Activated naive CD4-positive, alpha-beta T cell treated with anti-CD3 and anti-CD28 coated beads for 36 hours (primary cell): ENCODE measurements at places on chromosomes 1 and 21.

DNA sequence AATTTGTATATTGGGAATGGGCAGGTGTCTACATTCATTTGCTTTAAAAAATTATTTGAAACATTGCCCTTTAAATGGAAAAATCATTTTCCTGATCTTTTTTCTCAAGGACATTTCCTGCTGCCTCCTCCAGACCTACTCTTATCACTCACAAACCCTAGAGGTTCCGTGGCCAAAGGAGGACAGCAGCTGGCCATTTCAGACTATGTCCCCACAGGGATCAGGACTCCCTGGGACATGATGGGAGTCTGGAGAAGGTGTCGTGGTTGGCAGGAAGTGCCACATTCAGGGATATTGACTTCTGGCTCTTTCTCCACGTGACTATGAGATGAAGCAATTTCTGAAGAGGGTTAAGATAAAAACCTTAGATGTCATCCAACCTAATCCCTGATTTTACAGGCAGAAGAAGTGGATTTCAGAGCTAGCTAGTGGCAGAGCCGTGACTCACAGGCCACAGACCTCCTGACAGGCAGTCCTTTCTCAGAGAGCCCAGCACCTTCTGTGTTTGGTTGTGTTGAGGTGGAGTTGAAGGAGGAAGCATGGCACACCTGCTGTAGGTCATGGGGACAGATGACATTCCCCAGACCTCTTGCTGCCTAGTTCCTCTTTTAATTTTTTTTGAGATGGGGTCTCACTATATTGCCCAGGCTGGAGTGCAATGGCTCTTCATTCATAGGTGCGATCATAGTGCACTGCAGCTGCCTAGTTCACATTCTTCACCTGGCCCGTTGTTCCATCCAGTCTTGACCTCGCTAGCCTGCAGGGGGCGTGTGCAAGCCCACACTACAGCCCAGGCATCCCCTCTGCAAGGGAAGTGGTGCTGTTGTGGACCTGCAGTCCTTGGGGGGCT is 25.5 kb upstream of the IL10 start:
- DNase-seq = no peak

DNA sequence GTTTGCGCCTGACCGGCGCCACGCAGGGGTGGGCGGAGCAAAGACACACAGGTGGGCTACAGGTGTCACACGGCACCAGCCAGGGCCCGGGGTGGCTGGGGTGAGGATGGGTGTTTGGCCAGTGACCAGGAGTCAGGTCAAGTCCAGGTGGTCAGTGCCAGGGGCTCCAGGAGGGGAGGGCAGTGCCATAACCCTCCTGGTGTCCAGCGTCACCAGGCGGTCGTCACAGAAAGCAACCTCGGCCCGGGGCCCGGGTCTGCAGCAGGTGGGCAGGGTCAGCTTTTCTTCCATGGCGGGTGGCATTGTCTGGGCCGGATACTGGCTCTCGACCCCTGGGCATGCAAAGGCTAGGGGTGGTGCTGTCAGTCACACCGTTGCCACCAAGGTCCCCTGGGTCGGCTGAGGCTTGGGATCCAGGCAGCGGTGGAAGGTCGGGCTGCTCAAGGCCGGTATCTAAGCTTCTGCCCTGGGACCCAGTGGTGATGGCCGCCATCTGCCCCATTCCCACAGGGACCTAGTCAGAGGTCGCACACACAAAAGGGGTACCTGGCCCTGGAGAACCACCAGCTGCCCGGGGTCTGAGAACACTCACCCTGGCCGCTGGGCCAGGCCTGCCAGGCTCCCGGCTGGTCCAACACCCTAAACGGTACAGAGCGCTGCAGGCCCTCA is 1.8 kb downstream of the FNDC10 start:
- DNase-seq = no peak

- no peak for DNase-seq
Observed at GRCh38 chr1:172185211-172185610, 235.3 kb upstream of the C1orf105 start.

- no peak for DNase-seq
Observed at GRCh38 chr1:35488336-35488735, 68.9 kb downstream of the KIAA0319L start.

- no peak for DNase-seq
Observed at GRCh38 chr1:68197461-68197860, 34.9 kb downstream of the WLS start.

DNA sequence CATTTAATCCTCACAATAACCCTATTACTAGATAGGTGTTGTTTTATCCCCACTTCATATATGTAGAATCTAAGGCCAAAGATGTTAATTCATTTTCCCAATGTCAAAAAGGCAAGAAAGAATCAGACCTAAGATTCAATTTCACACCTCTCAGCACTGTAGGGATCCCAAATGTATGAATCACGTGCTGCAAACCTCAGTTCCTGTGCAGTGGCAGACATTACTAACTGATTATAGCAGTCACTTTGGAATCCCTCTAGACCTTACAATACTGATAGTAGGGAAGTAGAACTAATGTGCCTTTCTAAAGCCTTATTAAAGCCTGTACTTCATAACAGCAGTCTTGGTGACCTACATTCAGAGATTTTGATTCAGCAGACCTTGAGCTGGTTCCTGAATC is 2.3 kb downstream of the C1orf87 start:
- DNase-seq = no peak

- DNase-seq = no peak
Observed at GRCh38 chr21:37550157-37550556, 183.6 kb downstream of the DYRK1A start.
